ENCODE measurements at places on chromosomes 6 and 20.

- no peak for DNase-seq
These were observed 183.0 kb downstream of the THBS2 start for GRCh38 chr6:169070506-169071176.

DNA sequence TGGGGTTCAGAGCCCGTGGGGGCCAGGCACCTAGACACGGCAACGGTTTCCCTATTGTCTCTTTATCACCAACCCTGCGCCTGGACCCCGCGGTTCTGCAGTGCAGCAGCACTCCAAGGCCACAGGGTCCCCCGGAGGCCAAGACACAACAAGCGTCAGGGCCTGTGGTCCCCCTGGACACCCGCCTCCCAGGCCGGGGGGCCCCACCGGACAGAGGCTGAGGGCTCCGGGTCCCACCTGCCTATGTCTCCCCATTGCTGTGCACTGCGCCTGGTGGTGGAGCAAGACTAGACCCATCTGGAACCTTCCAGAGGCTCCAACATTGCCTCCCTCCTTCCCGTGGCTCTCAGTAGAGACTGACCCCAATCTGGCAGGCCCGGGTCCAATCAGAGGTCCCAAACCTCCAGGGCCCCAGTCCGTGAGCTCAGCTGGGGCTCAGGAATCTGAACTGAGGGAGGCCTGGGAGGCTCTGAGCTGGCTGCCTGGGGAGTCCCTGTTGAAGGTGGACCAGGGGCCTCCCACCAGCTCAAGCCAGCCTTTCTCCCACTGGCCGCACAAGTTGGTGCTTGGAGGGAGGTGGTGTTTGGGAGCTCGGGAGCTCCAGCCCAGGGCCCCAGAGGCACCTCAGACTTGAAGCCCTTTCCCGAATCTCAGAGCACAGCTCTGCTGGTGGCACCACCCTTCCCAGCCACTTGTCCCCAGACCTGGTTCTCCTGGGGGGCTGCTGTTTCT lies 8.8 kb downstream of the GATA5 start:
- DNase-seq, result no peak

DNA sequence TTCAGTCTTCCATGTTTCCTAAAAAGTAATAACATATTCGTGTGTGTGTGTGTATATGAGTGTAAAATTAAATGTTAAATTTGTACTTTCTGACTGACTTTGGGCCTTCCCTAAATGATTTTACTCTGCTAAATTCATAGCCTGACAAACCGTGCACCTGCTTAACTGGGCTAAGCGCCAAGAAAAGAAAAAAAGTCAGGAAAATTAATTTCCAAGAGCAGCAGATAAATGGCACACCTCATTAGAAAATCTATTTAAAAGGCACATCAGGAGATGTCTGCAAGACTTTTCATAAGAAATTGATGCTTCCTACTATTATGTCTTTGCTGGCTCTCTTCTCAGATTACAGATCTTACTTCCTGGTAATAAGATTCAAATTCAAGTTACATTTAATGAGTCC lies 72.4 kb downstream of the TRDN start:
- DNase-seq, result no peak

DNA sequence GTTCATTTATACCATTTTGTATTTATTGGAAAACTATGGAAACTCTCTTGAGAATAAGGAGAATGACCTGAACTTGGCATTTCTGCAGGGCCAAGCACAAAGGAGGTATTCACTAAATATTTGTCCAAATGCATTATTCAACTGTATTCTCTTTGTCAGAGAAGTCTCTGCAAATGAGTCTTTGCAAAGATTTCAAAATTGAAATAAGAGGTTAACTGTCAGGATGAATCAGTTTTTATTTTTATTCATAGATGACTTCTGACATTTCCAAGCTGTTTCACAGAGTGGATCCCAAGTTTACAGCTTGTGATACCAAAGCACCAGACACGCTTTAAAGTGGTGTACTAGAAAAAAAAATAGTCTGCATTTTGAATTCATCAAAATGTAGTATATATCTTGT lies 131.6 kb downstream of the UTRN start:
- DNase-seq, result no peak

- DNase-seq, result no peak
These were observed 98.6 kb downstream of the CDH4 start for GRCh38 chr20:61350500-61351250.

Measured in stimulated activated CD4-positive, alpha-beta T cell treated with anti-CD3 and anti-CD28 coated beads, Interleukin-12 subunit alpha, Interleukin-12 subunit beta, amount 100 ng/mL, for 24 hours (primary cell).